Mammary epithelial cell (primary cell): ENCODE measurements at places on chromosomes 12 and 14. TPM values are rescaled to one million over a fixed set of nuclear protein-coding genes. Genes with fewer than 3 reads are reported as not detected.

- no peak for DNase-seq
Measured at GRCh38 chr12:11015775-11016430, 6.5 kb downstream of the TAS2R19 start.

DNA sequence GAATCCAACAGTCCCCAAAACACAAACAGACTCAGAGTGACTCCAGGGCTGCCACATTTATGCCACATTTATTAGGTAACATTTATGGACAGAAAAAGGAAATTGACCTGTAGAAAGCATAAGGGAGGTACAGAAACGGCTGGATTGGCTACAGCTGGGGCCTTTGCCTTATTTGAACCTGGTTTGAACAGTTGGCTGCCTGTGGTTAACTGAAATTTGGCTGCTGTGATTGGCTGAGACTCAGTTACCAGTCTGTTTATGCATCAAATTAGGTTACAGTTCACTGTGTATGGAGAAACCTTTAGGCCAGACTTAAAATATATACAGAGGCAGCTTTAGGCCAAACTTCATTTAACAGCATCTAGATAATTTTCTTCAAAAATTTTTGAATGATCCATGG lies 27.8 kb upstream of the PCNX1 start:
- no peak for DNase-seq

DNA sequence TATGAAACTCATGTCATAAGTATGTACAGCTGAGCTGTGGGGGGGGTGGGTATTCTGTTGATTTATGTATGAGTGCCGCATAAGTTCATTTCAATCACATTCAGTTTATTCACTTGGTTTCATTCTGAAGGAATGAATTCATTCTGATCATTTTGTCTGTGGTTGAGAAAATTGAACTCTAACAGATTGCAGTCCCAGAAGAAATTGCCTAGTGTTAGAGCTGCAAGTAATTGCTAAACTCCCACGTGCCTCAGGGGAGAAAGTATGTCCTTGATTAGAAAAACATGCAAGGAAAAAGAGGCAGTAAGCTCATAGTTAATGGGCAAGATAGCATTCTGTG lies 442.4 kb upstream of the MGAT4C start:
- DNase-seq, result no peak

Gene PHETA1
- 5.6 and 6.9 TPM in 2 replicates for total RNA-seq

DNA sequence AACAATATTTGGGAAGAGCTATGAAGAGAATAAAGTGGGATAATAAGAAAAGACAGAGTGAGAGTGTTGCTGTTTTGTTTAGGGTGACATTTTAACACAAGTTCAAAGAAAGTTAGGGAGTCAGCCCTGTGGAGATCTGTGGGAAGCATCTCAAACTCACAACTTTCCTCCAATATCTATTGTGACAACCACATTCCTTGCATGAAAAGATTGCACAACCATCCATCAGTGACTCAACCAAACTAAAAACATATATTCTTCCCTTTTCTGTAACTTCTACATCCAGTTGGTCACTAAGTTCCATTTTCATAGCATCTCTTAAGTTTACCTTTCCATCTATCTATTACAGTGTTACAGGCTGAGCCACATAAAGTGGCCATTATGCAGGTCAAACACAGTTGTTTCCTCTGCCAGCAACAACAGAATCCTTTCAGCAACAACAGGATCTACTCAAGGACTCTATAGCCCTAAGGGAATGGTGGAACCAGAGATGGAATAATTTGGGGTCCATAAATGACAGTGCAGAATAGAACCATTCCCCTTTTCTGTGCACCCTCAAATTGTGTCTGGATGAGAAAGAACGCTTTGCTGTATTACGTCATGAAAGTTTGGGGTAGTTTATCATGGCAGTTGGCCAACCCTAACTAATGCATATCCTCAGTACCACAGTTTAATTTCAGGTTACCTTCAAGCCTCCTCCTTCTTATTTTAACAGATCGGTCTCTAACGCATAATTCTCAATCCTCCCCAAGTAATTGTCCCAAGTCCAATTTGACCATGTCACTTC lies 118.8 kb downstream of the ST8SIA1 start:
- no peak for DNase-seq

DNA sequence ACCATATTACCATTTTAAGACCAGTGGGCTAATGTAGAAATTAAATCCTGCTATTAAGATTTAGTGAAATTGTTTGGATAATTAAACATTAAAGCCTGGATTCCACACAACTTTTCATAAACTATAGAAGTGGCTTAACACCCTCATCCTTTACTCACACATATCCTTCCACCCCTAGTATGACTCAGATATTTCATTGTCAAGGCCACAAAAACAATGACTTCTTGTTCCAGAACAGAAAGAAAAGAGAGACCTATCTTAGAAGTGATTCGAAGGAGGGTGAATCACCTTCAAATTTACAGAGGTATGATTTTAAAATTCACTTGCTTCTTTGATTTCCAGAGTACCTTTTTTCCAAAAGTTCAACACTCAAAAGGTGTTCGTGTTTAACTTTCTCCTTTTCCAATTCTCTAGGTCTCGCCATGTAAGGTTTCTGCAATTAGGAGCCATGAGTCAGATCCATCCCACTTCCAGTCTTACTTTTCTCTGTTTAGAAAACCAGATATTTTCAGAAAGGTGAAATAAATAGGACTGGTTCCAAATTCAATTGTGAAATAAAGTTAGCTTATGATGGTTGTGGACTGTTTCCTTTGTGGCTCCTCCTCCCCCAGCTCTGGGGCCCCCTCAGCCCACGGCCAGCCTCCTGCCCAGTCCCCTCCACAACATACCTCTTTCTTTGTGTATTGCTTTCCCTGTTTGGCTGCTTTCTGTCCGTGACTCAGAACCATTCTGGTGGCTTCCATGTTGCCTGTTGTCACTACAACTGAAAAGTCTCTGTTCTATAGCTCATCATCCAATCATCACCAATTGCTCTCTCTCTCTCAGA lies 24.6 kb upstream of the MGP start:
- DNase-seq, result peak; percentile 89

DNA sequence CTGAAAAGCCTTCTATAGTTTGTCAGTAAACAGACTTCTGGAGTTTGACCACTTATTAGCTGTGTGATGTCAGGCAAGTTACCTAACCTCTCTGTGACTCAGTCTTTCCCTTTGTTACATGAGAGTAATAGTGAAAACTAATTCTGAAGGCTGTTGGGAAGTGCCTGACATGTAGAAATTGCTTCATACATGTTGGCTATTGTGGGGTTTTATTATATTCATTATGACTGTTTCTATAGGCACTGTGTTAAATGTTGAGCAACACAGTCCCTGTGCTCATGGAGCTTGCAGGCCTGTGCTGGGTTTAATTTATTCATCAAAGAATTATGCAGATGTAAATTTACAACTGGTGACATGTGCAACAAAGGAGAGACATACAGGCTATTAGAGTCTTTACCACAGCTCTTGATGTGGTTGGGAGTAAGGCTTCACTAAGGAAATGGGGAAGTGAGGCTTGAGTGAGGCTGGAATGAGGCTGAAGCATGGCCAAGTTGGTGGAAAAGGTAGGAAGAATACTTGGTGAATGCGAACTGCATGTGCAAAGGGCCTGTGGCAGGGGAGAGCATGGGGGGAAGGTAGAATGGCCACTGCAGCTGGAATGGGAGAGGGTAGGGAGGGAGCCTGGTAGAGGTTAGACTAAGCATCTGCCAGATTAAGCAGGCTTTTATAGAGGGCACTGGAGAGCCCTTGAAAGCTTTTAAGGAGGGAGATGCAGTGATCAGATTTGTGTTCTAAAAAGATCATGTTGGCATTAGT lies 236.4 kb upstream of the CRY1 start:
- peak; percentile 73 for DNase-seq

Gene APOF
- not detected in 2 replicates for total RNA-seq

- no peak for DNase-seq
Measured at GRCh38 chr12:101799774-101800173, 31.0 kb downstream of the GNPTAB start.

- no peak for DNase-seq
Measured at GRCh38 chr14:98847521-98848468, 424.2 kb downstream of the BCL11B start.

DNA sequence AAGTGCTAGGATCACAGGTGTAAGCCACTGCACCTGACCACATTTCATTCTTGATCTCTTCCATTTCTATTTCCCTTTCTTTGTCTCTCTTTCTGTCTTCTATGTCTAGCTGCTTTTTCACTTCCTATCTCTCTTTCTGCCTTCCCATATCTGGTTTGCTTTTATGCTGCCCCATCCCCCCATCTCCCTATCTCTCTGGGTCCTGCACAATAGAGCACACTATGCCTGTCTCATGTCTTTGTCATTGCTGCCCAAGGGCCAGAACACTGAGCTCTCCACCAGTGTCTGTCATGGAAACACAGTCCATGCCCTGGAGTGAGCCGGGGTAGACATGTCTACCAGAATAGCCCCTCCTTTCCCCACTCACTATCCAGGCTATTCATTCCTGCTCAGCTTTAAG lies 12.3 kb upstream of the RARG start:
- no peak for DNase-seq

Gene SDS
- total RNA-seq, result not detected

DNA sequence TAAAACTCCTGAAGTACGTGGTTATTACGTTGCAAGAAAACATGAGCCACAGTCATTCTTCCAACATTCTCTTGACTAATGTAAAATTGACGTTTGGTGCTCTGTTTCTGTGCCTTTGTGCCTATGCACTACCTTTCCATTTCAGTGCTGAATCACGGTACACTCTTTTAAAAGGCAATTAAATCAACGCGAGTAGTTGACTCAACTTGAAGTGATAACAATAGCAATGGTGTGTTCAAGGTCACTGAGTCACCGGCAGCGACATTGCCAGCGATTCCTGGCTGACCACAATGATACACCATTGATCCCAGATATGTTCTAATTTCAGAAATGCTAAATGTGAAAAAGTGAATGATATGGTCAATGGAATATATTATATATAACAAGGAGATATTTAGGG lies 17.8 kb downstream of the AK7 start:
- peak; percentile 20 for DNase-seq

Gene BICDL1
- total RNA-seq, result 12.7 and 14.8 TPM in 2 replicates

- no peak for DNase-seq
Measured at GRCh38 chr14:69289811-69290520, 30.0 kb downstream of the GALNT16 start.

- DNase-seq, result no peak
Measured at GRCh38 chr12:121181181-121181580, 28.7 kb upstream of the P2RX4 start.

GRCh38 chr14:91204657-91205056 lies 39.8 kb downstream of the GPR68 start:
- no peak for DNase-seq

DNA sequence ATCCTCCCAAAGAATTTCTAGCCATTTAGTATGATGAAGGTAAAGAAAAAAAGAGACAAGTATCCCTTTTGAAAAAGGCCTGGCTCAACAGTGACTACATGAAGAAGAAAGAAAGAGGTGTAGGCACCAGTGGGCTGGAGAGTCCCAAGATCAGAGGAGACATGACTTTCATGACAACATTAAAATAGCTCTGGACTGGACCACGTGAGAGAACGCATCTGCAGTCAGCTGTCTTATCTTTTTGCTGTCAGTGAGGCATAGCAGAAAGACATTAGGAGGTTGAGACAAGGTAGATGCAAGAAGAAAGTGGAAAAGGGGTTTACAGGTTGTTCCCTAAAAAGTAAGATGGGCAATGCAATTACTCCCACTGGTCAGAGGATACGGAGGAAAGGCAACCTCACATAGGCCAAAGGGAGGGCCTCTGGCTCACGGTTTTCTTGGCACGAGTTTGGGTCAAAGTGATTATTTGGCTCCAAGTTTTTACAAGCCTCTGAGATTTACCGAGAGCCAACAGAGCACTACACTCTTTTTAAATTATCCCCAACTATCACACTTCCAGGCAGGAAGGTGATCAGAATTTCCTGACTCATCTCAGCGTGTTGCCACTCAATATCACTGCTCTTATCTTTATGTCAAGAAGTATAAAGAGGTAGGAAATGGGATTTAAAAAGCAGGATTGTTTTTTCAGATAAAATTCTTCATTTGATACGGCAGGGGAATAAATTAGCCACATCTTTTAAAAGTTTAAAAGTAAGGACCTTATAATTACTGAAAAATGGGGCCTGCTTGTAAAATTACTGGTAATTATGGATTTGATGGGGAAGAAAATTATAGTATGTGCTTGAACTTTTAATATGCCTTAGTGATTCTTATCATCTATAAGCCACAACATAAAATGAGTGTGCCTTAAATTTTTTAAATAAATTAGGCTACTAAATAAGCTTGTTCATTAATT lies 29.2 kb downstream of the TMTC1 start:
- no peak for DNase-seq

DNA sequence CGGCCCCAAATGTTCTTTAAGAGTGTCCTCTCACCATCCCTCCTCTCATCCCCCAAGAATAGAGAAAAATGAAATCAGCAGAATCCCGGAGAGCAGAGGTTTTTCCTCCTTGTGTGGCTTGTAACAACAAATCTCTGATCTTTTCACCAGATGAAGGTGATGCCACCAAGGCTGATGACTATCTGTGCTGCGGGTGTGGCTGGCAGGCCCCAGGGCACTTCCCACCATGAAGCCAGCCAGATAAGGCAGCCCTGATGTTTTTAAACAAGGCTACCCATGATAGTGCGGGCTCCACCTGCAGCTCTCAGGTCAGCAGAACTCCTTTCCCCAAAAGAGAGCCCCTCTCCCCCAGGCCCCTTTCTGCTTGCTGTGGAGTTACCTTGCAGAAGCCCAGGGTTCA lies 58.0 kb upstream of the PARP11 start:
- DNase-seq, result no peak

- peak; percentile 19 for DNase-seq
Measured at GRCh38 chr12:6767353-6768319, 1.5 kb downstream of the PTMS start.

DNA sequence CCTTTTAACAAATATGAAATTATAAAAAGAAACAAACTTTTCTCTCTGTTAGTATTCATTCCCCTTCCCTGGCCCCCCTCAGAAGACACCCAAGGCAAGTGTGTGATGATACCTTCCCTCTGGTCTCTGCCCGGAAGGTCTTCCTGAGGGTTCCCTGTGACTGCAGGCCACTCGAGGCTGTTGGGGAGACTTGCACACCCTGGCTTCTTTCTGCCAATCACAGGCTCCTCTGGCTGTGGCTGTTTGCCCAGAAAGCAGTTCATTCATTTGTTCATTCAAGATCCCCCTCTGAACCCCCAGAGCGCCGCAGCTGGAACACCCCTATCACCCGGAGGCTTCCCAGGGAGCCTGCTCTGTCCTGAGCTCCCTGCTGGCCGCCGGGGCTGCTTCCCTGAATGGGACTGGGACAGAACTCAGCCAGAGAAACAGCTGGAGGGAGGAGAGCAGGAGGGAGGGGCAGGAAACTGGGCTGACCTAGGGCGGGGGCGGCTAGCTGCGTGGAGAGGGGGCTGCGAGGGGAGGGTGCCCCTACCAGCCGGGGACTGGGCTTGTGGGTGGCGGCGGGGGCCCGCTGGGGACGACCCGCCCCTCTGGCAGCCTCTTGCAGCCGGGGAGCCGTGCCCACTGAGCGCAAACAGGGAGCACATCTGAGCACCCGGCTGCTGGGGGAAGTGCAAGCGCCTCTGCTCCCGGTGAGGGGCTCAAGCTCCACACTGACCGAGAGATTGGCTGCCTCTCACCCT lies at the start of gene CMKLR1:
TSS of gene CMKLR1 (minus strand) at position 397 of the 743 bp plus-strand sequence. CDS start 45,720 bp downstream, outside the sequence.
- DNase-seq, result no peak

- no peak for DNase-seq
Measured at GRCh38 chr14:20680363-20680762, 4.0 kb upstream of the RNASE4 start.

GRCh38 chr14:81353691-81354323 lies 46.3 kb downstream of the STON2 start:
- no peak for DNase-seq

Gene COL2A1
- 0.61 TPM in 1 of 2 replicates, not detected in the other for total RNA-seq
